Stimulated activated CD8-positive, alpha-beta memory T cell treated with anti-CD3 and anti-CD28 coated beads, Interleukin-7, amount 100 ng/mL, for 1 hour (primary cell): ENCODE measurements at places on chromosomes 7 and 10.

DNA sequence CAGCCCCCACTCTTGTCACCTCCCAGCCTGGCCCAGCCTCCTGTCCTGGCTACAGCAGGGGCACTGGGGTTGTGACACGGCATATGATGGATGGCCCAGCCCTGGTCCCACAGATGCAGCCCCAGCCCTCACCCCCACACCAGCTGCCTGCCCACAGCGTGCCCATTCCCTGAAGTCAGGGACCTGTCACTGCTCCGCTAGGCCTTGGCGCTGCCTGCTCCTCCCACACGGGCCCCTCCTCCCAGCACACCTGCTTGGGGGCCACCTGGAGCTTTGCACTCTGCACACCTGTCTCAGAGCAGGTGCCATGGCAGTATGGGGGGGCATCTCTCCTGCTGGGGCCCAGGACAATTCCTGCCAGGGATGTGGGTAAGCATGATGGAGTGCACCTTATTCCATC, 3.5 kb downstream of the GCK start:
- DNase-seq = no peak

DNA sequence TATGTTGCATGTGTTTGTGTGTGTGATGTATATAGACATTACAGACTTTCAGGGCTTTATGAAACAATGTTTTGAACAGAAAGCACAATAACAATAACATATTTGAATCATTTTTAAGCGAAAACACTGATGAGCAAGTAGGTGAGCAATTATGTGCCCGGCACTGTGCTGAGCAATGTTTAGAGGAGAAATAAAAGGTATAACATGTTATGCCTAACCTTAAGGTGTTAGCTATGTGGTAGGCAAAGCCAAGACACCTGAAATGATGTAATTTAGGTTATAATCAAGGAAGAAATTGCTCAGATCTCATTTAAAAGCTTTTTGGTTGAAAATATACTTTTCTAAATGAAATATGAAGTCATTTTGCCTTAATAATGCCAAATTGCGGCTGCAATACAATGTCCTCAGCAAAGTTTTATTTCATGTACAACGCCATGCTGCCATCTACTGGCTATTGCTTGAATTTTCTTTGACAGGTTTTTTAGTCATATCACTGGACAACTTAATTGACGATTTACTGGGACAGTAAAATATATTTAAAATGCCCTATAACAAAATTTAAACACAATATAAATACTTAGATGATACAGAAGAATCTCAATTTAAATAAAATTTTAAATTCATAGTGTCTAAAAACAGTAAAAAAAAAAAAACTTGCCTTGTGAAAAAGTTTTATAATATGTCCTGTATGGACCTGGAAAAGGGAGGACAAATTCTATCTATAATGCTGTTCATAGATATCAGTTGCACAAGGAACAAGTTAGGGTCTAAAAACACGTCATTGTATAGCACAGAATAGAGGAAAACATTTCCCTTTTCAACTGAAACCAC, 131.1 kb upstream of the CDK1 start:
- no peak for DNase-seq

- no peak for DNase-seq
Observed at GRCh38 chr7:47181746-47182361, 400.1 kb downstream of the TNS3 start.

GRCh38 chr10:101403161-101403560, 49.2 kb downstream of the BTRC start:
- DNase-seq = no peak

DNA sequence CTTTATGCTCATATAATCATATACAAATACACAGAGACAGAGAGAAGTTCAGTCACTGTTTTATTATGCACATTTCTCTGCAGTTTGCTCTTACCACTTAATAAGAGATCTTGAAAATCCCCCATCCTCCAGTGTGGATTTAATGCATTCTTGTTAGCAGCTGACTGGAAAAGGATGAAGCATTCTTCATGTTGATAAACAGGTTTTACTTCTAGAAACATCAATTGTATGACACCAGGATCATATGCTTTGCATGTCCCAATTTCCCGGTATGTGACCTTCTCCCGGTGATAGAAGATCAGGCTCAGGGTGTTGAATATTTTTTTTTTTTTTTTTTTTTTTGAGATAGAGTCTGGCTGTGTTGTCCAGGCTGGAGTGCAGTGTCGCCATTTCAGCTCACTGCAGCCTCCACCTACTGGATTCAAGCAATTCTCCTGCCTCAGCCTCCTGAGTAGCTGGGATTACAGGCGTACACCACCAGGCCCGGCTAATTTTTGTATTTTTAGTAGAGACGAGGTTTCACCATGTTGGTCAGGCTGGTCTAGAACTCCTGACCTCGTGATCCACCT, 6.2 kb upstream of the CREB3L2 start:
- DNase-seq = no peak

GRCh38 chr10:125768219-125768855, 7.3 kb downstream of the MMP21 start:
- DNase-seq = no peak

GRCh38 chr7:127865466-127865865, 165.8 kb downstream of the LRRC4 start:
- no peak for DNase-seq

GRCh38 chr10:90842725-90843124, 15.1 kb downstream of the HTR7 start:
- DNase-seq = no peak

GRCh38 chr7:159038066-159038465, 106.6 kb downstream of the VIPR2 start:
- no peak for DNase-seq

DNA sequence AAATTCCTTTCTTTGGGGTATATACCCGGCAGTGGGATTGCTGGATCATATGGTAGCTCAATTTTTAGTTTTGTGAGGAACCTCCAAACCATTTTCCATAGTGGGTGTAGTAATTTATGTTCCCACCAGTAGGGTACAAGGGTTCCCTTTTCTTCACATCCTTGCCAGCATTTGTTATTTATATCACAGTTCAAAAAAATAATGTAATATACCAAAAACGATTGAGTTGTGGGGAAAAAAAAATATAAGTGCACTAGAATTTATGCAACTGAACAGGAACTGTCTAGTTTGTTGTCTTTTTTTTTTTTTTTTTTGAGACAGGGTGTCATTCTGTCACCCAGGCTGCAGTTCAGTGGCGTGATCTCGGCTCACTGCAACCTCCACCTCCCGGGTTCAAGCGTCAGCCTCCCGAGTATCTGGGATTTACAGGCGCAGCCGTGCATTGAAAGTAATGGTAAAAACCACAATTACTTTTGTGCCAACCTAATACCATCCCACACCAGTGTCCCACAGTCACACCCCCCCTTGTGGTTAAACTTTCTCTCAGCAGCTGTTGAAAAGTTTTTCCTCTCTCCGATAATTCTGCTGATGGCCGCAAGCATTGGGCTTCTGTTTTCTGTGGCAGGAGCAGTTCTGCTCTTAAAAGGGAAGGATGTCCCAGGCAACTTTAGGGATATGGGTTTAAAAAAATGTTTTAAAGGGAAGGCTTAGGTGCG, 6.8 kb upstream of the LAT2 start:
- no peak for DNase-seq

DNA sequence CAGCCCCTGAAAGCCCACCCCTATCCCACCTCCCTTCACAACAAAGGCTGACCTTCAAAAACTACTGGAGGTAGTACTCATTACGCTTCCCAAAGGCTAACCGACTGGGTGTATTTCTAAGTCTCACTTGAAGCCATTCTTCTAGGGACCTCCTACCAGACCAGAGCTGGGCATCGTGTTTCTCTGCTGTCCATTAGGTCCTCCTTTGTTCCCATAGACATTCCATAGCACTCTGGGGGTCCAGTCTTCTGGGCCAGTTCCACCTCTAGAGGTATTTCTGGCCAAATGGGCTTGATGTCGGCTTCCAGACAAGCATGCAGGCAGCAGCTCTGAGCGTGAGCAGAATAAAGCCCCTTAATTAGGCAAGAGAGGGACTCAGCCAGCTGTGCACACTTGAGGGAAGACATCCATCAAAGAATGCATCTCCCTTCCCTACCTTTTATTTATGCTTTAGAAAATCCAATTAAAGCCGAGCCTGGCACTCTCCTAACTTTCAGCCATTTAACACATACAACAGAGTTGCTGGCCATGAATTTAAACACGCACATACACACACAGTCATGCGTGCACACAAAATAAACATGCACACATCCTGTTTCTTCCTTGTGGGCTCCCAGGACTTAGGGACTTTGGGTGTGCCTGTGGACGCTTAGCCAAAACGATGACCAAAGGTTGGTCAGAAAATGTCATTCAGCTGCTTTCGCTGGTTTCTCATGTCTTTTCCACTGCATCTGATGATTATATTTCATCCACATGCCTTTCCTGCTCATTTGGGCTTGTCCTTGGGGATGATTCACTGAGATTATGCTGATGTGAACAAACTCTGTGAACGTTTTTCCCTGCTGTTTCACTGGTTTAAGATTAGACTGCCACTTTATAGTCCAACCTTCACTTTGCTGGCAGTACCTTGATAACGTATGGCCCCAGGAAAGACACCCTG, 362.0 kb upstream of the NFE2L3 start:
- no peak for DNase-seq

DNA sequence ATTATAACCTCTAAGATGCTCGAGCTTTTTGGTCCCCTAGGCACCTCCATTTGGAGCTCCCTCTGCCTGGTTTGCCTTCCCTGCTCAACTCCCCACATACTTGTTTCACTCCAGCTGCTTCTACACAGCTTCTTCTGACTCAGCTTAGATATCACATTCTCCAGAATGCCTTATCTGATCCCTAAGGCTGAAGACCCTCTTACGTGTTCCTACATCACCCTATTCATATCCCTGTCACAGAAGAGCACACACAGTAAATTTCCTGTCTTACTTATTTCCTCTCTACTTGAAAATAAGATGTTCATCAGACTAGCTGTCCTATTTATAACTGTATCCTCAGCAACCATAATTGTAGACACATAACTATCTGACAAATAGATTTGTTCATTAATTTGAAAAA, 61.3 kb upstream of the RNF148 start:
- DNase-seq = no peak

DNA sequence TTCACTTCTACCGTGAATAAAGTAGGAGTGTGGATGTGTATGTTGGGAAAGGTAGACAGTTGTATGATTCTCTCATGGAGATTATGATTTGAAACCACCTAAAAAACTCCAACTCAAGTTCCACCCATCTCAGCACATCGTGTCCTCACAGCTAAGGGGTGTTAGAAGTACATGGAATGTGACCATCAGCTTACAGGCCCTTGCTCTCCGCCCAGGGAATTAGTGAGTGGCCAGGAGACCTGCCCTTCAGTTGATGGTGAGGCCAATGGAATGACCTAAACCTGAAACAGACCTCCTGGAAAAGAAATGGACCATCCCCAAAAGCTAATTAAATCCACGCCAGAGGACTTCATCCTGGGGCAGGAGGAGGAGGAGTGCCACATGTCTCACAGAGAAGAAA, 2.1 kb upstream of the WNT2 start:
- DNase-seq = no peak

DNA sequence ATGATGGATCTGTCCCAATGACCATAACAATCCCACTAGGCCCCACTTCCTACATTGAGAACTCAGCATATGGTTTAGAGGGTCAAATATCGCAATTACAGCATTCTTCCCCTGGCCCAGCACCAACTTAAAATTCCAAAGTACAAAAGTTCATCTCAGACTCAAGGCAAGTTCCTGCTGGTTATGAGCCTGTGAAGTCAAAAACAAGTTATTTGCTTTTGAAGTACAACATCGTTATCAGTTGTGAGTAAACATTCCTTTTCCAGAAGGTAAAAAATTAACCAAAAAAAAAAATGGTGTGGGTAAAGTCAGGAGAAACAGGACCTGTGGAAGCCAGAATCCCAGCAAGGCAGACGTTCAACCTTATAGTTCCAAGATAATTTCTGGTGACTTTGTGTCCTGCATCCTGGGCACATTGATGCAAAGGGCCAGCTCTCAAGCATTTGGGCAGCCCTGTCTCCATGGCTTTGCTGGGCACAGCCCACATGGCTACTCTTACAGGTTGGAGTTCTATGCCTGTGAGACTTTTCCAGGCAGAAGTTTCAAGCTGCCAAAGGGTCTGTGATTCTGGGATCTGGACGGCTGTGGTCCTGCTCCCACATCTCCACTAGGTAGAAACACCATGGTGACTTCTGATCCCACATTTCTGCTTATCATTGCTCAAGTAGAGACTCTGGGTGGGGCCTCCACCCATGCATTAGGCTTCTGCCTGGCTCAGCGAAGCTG, 37.5 kb downstream of the AKR1C8 start:
- no peak for DNase-seq

DNA sequence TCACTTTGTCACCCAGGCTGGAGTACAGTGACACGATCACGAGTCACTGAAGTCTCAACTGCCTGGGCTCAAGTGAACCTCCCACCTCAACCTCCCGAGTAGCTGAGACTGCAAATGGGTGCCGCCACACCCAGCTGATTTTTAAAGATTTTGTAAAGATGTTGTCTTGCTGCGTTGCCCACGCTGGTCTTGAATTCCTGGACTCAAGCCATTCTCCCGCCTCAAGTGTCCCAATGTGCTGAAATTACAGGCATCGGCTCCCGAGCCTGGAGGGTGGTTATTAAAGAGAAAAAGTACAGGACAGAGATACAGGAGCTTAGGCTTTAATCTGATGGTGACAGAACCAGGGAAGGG, 55.1 kb downstream of the KCTD7 start:
- no peak for DNase-seq

- DNase-seq = no peak
Observed at GRCh38 chr7:113657603-113658002, 261.2 kb downstream of the PPP1R3A start.

GRCh38 chr7:35797311-35797710, 3.5 kb upstream of the SEPTIN7 start:
- no peak for DNase-seq

DNA sequence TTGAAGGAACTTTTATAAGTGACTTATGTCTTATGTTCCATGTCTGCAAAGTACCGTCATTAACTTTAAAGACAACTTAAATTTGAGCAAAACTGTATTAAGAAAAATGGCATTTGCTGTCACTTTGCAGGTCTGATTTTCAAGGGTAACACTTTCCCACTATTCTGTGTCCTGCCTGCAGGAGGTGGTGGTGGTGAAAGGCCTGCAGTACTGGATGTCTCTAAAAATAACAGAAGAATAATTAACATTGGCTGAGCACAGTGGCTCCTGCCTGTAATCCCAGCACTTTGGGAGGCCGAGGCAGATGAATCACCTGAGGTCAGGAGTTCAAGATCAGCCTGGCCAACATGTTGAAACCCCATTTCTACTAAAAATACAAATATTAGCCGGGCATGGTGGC, 13.2 kb upstream of the PTER start:
- no peak for DNase-seq

DNA sequence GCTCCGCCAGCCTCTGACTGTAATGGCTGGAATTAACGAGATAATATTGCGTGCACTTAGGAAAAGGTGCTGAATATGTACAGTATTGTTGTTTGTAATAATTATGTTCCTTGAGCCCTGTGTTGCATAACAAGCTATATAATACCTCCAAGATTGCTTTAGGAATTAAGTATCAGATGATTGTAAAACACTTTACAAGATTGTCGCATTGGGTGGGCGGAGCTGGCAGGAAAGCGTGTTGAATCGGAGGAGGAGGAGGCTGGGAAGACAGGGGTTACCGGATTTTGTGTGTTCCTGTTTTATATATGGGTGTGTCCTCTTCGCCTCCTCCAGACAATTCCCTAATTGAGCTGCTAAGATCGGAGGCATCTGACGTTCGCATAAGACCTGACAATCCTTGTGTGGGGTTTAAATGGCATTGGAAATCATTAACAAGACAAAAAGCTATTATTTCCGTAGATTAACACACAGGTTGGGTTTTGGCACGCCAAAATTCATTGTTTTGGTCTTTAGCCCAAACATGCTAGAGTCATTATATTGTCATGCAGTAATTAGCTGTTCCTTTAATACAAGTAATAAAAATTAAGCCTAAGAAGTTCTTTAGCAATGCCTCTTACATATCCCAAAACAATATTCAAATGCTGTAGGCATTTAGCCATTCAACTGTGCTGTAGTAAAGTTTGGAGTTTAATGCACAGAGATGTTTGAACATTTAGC, 192.9 kb upstream of the SH2B2 start:
- DNase-seq = no peak
